ENCODE measurements at places on chromosomes 3 and 15.

DNA sequence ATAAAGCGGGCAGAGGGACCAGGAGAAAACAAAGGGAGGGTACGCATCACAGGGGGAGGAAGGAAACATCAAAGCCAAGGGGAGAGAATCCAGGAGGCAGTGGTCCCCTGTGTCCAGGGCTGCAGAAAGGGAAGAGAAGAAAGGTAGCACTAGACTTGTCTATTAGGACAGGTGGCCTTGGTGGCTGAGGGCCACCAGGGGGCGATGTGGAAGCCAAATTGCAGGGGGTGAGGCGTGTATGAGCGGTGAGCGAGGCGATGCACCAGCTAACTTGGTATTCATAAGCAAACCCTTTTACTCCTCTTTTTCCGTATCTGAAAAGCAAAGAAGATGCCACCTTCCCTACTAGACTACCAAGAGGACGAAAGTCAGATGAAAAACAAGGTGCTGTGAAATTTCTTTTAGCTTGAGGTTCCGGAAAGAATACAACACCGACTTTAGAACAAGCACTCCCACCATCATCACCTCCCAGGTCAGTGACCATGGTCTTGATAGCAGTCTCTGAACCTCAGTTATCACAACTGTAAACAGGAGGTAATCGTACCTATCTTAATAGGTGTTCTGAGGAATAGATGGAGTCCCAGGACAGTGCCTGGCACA is 654.4 kb upstream of the ADAMTS9 start:
- no peak for DNase-seq

DNA sequence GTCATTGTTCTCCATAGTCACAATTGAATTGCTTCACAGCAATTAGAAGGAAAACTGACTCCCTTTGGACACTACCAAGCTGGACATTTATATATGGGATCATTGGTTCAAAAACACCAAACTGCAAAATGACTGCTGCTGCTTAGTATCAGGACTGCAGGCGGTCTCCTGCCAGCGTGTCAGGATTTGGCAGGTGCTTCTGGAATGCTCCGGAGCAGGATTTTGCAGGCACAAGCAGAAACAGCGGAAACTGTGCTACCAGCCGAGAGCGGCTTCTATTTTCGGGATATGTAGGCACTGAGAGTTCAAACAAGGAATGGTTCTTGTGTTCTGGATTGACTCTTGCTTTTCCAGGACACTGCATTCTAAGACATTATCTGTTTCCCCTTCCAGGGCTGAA is 95.5 kb downstream of the SSR3 start:
- DNase-seq: no peak

DNA sequence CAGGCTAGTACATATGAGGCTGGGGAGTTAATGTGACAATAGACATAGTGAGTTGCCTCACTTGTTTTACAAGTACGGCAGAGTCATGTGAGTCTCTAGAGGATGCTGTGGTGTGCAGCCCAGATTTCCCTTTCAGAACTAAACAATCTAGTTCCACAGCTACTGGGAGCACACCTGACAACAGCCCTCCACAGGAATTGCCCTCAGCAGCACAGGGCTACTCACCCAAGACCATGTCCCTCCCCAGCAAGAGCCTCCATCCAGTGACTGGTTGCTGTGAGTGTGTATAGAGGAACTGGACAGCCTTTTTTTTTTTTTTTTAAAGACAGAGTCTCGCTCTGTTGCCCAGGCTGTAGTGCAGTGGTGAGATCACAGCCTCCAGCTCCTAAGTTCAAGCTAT is 40.2 kb upstream of the UBE2E2 start:
- DNase-seq: no peak

DNA sequence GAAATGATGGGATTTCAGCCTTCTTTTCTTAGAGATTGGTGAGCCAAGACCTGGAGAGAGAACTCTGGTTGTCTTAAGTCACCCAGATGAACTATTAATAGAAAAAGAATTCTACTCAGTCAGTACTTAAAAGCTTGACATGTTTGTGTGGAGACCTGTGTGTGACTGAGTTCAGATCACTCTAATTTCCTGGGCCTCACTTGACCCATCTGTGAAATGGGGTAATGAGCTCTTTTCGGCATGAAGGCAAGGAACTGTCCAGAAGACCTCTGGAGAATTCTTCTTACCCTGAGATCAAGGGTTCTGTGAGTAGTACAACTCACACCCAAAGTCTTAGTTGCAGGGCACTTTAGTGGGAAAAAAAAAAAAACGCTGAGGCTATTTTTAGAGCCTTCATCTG is 92.9 kb downstream of the LPP start:
- no peak for DNase-seq

DNA sequence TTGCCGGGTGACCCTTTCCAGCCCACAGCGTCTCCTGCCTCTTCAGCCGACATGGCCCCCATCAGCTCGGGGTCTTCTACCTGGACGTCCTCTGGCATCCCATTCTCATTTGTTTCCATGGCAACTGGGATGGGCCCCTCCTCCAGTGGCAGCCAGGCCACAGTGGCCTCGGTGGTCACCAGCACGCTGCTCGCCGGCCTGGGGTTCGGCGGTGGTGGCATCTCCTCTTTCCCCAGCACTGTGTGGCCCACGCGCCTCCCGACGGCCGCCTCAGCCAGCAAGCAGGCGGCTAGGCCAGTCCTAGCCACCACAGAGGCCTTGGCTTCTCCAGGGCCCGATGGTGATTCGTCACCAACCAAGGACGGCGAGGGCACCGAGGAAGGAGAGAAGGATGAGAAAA is 170.2 kb downstream of the FEZF2 start:
- DNase-seq: no peak

DNA sequence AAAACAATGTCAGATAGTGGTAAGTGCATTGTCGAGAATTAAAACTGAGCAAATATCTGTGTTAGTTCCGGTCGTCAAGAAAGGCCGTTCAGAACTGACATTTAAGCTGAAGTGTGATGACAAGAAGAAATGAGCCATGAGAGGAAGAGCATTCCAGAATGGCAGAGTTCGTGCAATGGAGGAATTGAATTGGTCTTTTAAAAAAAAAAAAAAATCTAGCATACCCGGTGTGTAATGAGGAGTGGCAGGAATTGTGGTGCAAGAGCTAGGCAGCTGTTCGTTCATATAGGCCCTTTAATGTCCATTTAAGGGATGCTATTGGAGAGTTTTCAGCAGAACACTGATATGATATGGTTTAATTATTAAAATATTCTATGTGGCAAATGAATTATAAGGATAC is 2.6 kb upstream of the GBE1 start:
- no peak for DNase-seq

- no peak for DNase-seq
These were observed 1.7 kb upstream of the ESYT3 start for GRCh38 chr3:138432576-138433240.

GRCh38 chr3:188841906-188842305 is 329.9 kb upstream of the TPRG1 start:
- no peak for DNase-seq

DNA sequence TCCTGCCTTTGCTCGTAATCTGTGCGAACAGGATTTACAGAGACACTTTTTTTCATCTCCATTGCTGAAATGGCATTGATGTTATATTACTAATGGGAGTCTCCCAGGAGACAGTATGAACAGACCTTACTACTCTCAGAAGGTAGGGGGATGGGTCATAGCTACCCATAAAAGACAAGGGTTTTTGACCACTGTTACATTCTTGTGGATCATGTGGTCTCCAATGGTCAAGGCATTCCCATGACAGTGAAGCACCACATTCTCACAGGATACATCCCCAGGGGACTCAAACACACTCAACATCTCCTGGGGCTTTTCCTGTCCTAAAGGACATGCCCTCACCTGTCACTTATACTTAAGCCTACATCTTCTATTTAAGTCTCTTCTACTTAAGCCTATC is 40.8 kb downstream of the MKRN3 start:
- DNase-seq: no peak

GRCh38 chr3:148600440-148600839 is 97.3 kb upstream of the AGTR1 start:
- DNase-seq: no peak

DNA sequence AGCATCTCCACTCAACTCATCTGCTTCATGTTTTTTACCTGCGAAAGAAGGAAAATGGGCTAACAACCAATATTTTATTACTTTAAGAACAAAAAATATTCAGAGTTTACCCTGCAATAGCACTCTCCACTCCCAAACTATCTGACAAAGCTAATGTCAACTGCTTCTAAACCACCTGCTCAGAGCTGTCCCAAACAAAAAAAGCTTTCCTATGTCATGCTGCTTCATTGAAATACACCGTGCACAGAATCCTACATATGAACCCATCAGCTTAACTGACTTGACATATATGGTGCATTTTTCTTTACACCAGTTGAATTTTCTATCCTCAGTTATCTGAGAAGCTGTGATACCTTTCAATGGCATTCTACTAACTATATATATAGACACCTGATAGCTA is 16.5 kb downstream of the SLTM start:
- DNase-seq: no peak

- DNase-seq: peak; percentile 51
These were observed at the start of gene PYGO1 for GRCh38 chr15:55588070-55588814. Gene PYGO1 (minus strand): TSS chr15:55588345. CDS start chr15:55587883, 462 bp downstream.

DNA sequence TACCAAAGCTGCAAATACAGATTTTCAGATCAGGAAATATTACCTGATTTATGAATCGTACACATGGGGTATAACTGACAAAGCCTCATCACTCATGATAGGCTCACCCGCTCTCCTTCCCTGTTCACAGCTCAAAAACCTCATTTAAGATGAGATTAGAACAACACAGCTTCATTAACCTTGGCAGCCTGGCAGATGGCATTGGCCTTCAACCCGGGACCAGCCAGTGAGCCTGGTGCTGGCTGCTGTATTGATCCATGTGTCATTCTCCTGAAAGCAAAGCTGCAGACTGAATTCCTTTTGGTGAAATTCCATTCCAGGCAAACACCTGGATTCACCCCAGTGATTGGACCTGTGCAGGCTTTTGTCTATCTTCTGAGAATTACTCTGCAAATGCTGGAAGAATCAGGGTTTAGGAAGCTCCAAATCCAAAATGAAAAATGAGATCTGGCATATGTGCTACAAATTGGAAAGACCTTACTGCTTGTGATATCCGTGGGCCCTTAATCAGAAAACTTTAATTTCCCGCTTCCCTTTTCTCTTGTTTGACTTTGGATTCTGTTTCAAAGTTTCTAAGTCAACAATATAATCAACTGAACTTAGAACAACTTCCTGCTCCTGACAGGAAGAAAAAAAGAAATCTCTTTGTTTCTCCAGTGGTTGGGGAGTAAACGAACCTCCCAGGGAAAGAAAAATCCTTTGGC is 189.1 kb upstream of the KBTBD8 start:
- no peak for DNase-seq

DNA sequence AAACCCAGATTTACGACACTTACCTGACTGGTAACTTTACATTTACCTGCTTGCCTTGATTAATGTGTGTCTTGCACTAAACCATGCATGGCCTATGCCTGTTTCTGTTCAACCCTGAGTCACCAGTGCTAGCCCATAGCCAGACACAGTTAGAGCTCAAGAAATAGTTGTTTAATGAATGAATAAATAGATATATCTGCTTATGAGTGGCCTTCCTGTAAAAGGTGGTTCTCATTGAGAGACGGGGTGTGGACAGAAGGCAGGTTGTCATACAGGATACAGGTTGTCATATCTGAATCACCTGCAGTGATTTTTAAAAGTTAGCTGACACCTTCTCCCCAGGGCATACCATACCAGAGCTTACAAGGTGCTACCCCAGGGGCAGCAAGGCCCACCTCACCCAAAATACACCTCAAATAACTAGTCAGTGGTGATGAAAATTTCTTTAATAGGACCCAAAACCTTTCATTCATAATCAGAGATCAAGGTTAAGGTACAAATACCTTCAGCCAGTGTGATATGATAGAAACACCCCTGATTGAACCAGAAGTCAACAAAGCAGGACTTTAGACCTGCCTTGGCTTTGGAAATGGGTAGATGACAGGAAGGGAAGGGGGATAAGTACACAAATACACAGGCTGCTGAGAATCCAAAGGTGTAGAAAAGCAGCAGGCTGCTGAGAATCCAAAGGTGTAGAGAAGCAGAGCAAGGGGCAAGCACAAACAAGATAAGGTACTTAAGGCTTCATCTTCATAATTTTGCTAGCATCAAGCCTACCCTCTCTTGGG is 45.4 kb upstream of the TSC22D2 start:
- no peak for DNase-seq

DNA sequence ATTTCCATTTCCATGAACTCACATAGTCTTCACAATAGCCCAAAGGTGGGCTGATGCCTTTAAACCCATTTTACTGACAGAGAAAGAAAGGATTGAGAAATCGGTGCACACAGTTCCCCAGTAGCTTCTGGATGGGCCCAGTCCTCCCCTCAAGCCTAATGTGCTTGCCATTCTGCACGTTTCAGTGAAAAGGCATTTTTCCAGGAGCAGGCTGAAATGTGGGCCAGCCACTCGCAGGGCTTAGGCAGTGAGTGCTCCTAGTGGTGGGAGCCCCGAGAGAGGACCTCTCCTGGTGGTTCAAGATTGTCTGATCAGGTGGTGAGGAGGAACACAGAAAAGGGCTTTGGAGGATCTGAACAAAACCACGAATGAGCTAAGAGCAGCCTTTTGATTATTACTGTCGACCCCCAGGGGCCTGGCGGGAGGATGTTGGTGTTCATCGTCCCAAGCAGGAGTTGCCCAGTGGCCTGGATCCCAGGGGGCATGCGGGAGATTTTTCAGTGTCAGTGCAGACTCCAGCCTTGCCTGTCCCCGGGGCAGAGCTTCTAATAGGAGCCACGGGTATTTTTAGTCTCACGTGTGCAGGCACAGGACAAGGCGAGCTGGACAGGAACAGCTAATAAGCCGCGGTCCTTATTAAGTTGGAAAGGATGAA is 8.7 kb upstream of the KY start:
- no peak for DNase-seq

GRCh38 chr3:193783166-193783896 is 190.3 kb downstream of the OPA1 start:
- no peak for DNase-seq

DNA sequence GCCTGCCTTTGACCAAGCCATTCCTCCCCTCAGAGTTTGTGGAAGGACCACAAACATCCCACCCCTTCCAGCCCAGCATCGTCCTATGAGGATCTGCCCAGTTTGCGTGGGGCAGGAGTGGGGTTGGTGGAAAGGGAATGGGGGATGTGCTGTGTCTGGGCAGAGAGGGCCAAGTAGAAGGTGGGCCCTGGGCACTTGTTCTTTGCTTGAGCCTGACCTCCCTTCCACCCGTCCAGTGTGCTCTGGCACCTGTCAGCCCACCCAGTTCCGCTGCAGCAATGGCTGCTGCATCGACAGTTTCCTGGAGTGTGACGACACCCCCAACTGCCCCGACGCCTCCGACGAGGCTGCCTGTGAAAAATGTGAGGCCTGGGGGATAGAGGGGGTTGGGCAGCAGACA is 10.3 kb downstream of the SPINT1 start:
- no peak for DNase-seq

DNA sequence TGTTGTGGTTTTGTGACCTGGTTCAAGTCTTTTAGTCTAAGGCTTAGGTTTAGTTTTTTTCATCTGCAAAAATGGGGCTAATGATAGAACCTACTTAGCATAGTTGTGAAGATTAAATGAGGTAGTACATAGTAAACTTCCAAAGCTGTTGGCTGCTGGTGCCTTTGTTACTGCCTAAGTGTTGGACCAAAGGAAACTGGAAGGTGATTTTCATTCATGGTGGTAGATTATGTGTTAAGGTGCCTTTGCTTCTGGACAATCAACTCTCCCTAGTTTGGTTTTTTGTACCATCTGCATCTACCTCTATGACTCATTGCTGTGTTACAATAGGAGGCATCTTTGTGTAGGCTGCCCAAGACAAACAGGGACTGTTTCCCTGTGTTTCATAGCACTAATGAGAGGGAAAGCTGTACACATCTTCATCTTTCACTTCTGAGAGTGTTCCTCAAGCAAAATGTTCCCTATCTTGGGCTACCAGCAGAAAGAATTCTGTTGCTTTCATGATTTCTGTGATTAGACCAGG is 3.2 kb downstream of the MAP2K1 start:
- DNase-seq: no peak

GRCh38 chr3:177714945-177715344 is 517.7 kb upstream of the TBL1XR1 start:
- no peak for DNase-seq
